COLO829 (cell line): ENCODE measurements at places on chromosomes 3 and 15.
A peak's percentile ranks its signal among the peaks of the same experiment; 100 is the strongest.

DNA sequence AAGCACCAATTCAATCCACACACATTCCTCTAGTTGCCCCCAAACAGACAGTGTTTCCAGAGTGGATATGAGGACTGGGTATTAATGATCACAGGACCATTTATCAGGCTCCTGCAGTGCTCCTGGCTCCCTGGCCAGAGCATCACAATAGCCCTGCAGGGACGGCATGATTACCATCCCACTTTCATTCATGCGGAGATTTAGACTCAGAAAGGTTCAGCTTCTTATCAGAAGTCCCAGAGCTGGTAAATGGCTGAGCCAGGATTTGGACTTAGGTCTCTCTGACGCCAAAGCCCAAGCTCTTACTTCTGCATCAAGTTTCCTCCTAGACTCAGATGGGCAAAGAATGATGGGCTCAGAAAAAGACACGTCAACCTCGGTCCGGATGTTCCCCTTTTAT, 2.9 kb upstream of the EPHB3 start:
- no peak for DNase-seq

- DNase-seq: no peak
These were observed 290.9 kb downstream of the C3orf38 start for GRCh38 chr3:88440701-88441100.

GRCh38 chr15:84772031-84772430, 23.6 kb downstream of the ZNF592 start:
- no peak for DNase-seq

DNA sequence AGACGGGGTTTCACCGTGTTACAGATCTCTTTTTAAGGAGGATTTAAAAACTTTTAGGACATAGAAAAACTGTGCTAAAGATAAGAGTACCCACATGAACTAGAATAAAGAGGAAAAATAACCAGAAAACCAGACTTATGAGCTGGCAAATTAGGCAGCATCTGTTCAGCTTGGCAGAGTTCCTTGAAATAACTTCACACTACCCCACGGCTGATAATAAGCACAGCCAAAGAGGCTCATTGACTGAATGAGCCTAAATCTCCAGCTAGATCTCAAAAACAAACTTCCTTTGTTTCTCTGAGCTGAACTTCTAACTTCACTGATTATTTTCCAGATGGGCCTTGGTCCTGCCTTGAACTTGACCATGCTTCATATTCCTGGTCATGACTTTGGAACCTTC, 26.7 kb upstream of the PIK3R4 start:
- peak; percentile 53 for DNase-seq

DNA sequence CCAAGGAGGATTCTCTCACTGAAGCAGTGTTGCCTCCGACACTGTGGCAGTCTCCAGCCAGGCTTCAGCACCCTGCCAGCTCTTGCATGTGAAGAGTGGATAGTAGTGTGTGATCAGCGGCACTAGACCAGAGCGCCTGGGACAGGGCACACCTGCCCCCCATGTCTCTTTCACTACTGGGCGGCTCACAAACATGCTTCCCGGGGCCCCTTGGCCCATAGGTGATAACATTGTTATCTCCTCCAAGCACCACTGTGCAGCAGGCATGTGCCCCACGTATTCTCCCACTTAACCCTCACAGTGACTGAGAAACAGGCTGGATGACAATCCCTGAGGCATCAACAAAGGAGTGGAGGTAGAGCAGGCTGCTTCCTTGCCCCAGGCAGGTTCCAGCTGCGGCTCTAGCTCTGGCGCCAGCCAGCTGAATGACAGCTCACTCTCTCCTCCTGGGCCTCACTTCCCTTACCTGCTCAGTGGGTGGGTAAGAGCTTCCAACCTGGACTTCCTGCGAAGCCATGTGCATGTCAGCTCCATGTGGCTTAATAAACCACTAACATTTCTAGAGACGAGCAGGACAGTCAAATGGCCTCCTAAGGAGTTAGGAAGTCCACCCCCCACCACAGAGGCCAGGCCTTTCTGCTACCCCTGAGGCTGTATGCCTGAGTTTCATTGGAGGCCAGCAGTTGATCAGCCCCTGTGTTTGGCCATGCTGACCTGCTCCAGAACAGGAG, 37.8 kb downstream of the KLF13 start:
- DNase-seq: no peak

DNA sequence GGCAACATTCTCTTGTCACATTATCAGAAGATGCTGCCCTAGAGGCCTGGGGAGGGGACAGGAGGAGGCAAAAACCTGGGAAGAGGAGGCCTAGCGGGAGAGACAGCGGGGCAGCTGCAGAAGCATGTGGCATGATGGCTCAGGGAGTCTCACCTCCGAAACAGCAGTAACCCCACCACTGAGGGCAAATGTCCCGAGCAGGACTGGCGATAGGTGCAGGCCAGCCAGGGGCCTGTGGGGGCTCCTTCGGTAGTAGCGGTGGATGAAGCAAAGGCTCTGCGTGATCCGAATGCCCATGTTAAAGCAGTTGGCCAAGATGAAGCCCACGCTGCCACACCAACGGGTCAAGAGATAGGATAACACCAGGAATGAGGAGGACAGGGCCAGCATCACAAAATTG, 38.0 kb downstream of the RFT1 start:
- no peak for DNase-seq

DNA sequence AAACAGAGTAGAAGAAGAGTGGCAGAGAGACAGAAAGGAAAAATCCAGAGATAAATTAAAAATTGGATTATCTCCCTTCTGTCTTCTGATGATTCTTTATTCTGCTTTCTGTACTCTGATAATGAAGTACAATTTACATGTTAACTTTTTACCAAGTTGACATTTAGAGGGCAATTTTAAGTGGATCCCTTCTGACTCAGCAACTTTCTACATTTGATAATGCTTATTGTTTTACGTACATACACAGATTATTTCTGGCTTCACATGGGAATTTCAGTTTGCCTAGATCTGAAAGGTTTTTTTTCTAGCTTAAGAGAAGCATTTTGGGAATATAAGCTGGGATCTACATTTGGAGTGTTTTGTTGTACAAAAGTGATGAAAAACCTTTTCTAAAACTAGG, 491.3 kb downstream of the OTOL1 start:
- no peak for DNase-seq

DNA sequence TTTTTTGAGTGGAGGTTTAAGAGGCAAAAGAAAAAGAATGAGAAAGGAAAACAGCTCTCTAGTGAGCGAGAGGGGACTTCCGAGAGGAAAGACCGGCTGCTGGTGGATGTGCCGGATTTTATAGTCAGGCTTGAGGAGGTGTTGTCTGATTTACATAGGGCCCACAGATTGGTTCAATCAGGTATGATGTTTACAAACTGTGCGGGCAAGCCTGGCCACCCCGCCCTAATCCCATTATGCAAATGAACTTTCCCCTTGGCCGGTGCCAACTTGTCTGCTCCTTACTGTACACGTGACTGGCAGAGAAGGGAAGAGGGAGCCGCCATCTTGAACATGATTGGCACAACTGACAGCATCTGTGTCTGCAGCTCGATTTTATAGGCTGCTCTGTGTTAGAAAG, 44.7 kb downstream of the FAM43A start:
- DNase-seq: no peak
